ENCODE measurements at places on chromosomes 1 and 21.

DNA sequence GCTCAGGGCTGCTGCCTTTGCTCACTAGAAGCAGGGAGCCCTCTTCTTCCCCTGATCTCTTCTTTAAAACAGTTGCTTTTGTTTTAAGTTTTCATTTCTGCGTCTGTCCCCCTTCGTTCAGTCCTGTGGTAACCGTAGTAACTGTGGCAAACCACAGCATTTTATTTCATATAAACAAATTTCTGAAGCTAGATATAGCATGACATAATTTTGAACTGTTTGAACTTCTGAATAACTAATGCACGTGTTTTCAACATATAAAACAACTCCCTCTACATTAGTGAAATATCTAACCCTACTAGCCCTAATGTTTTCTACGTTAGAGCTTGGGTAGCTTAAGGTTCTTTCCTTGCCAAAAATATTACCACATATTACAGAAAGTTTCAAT, 104.6 kb downstream of the DISP1 start:
- no peak for DNase-seq

GRCh38 chr21:34946916-34947534, 102.1 kb downstream of the RUNX1 start:
- DNase-seq, result no peak

GRCh38 chr1:198943484-198944187, 304.8 kb downstream of the PTPRC start:
- no peak for DNase-seq

DNA sequence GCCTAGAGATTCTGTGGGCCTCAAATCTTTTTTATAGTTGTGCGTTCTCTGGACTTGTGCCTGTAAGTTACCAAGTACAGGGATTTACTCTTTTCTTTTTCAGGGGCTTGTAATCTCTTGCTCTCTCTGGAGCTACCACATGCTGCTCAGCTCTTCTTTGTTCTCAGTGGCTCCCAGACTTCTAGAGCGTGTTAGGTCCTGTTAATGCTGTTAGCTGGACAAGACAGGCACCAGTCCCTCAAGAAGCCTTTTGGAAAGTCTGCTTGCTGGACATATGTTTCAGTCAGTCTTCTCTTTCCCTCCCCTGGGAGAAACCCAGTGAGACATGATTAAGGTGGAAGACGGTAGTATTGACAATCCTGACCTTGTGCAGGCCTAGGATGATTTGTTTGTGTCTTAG, 29.4 kb downstream of the KCNK2 start:
- DNase-seq, result no peak

DNA sequence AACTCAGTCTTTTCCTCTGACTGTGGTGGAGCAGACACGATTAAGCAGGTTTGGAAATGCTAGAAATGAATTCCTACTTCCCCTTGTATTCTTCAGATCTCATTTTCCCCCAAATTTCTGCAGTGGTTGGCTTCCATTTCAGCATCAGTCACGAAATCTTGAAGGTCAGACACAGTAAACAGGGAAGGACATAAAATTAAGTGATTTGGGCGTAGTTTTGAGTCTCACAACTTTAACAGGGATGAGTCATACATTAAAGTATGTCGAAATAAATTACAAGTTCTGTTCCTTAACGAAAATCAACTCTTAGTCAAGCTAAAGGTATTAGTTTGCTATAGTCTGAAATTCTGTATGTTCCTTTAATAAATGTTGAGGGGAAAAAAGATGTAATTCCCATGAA, 61.1 kb downstream of the HNRNPR start:
- DNase-seq, result no peak

- no peak for DNase-seq
Measured at GRCh38 chr1:12521096-12521495, 96.9 kb downstream of the DHRS3 start.

DNA sequence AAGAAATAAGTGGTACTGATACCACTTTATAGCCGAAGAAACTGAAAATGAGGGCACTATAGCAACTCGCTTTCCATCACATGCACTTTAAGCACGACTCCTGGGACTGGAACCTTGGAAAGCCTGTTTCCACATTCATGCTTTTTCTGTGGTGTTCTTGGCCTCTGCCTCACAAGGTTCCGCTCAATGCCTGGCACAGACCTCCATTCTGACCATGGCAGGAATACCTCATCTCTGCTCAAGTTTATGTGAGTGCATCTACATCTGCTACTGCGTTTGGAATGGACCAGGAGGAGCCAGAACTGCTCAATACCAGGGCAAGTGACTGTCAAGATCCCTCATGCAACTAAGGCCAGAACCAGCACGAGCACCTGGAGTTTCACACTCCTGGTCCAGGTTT, 11.6 kb downstream of the NGF start:
- no peak for DNase-seq

- DNase-seq, result no peak
Measured at GRCh38 chr1:154178911-154179811, 12.7 kb downstream of the TPM3 start.

- DNase-seq, result no peak
Measured at GRCh38 chr1:215986401-215986800, 419.3 kb downstream of the KCTD3 start.

GRCh38 chr1:214296860-214297745, 16.1 kb downstream of the SMYD2 start:
- DNase-seq, result no peak

DNA sequence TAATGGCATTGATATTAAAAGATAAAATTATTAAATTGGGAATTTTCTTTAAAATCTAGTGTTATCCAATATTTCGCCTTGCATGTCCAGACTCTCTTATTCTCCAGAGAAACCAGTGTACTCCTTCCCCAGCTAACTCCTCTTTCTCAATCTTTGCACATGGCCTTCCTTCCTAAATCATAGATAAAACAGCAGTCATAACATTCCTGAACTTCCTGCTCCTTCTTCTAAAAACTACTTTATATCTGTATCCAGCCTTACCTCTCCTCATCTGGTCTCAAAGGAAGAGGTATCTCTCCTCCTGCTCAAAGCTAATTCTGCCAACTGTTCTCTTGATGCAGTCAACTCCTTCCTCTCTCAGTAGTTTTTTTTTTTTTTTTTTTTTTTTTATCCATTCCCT, 39.5 kb upstream of the NEK7 start:
- no peak for DNase-seq

GRCh38 chr1:78146205-78146771, 100.5 kb downstream of the GIPC2 start:
- no peak for DNase-seq
